ENCODE measurements at places on chromosomes 7 and 10.

- no peak for DNase-seq
Measured at GRCh38 chr7:120942861-120943260, 7.7 kb upstream of the ING3 start.

- DNase-seq = peak; percentile 14
Measured at GRCh38 chr10:127293640-127294039, 97.2 kb upstream of the INSYN2A start.

DNA sequence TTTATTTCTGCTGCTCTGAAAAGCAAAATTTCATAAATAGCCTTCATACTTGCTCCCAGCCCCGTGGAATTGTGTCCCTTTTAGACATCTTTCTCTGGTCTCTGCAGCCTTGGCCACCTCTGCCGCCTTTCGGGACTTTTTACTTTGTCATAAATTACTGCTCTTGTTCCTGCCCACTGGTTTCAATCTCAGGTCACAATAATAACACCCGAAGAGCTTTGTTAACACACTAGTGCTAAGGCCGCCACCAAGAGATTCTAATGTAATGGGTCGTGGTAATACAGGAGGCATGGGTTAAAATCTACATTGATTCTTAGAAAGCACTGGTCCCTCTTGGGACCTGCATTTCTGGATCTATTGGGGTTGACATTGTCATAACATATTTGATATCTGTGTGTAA is 276.0 kb upstream of the VWC2 start:
- no peak for DNase-seq

GRCh38 chr7:19106241-19107080 is 11.0 kb downstream of the TWIST1 start:
- no peak for DNase-seq

DNA sequence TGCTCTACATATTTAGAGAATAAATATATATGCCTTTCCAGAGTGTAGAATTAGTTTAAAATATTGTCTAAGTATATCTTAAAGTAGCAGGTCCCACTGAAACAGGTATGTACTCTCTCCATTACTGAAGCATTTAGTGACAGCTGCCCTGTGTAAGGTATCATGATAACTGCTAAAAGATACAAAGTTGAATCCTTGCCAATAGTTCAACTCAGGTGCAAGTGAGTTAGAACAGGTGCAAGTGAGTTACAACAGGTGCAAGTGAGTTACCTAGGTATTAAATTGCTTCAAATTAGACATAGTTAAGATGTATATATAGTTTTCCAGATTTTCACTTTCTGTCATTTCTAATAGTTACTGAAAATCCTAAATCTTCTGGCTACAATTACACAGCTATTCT is 119.1 kb downstream of the CNOT4 start:
- no peak for DNase-seq

- no peak for DNase-seq
Measured at GRCh38 chr10:105138358-105138757, 497.3 kb downstream of the SORCS3 start.

DNA sequence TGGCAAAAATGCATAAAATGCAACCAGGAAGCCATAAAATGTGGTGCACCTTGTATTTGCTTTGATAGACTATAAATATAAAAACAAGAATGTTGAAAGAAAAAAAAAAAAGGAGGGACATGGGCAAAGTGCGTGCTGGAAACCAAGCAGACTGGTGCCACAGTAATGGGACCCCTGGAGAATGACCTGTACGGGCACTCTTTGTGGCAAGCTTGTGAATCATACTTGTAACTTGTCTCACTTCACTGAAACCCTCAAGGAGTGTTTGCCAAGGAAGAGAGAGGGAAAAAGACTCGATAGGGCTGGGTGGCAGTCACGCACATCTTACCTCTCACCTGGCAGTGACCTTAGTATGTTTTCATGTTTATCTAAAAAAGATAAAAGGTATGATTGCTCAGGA is 1183.6 kb downstream of the GATA3 start:
- no peak for DNase-seq

GRCh38 chr10:69279110-69279509 is 814 bp downstream of the HK1 start:
- DNase-seq = no peak

- no peak for DNase-seq
Measured at GRCh38 chr10:78864761-78865537, 203.8 kb upstream of the ZMIZ1 start.

- no peak for DNase-seq
Measured at GRCh38 chr7:138167869-138168296, 91.6 kb downstream of the AKR1D1 start.

DNA sequence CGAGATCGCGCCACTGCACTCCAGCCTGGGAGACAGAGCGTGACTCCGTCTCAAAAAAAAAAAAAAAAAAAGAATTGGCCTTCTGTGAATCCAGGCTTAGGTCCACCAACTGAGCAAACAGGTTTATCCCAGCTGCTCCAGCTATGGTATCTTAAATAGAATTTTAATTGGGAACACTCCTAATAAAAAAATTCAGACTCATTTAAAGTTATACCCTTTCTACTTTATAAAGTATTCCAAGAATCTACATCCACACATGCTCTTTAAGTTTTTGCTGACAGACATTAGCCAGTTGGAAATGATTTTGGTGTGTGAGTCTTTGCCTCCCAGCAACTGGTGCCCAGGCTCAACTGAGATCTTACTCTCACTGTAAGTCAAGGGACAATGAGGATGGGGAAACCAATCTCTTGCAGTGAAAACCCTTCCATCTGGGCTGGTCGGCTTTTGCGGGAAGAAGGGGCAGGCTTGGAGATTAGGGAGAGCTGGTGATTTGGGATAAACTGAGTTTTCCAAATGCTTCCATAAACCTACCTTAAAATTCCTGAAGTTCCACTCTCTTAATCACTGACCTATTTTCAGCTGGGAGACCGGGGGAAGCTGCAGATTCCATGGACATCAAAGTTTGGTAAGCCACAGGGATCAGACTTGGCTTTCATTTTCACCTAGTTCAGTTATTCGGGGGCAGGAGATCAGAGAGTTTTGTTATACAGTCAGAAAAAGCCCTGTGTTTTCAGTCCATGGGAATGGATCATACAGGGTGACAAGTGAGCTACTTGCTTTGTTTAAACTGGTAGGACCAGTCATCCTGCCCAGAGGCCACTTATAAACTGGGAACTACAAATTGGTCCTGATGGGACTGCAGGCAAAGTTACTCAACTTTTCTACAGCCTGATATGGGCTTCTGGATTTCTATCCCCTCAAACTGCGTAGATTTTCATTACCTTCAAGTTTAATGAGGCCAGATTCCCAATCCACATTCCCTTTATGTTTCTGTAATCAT is 89.3 kb upstream of the ZNF746 start:
- no peak for DNase-seq

DNA sequence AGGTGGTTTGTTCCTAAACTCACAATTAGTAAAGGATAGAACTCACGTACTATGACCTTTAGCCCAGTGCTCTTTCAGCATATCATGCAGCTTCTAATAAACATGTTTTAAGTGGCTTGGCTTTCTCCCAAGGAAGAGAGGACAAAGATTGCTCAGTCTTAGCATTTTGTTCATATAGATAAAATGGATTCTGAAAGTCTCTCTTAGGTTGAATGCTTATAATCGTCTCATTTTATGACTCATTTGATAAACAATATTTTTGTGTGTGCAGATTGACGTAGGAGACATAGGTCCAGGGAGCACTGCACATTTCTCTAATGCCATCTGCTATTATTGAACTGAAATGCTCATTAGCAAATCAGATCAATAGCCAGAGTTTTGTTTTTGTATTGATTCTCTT is 44.8 kb downstream of the GNAT3 start:
- DNase-seq = no peak

- no peak for DNase-seq
Measured at GRCh38 chr7:25075459-25075858, 49.6 kb downstream of the CYCS start.

GRCh38 chr7:83306502-83306901 is 143.8 kb upstream of the PCLO start:
- DNase-seq = no peak

GRCh38 chr7:146176860-146177259 is 60.3 kb downstream of the CNTNAP2 start:
- DNase-seq = no peak

- no peak for DNase-seq
Measured at GRCh38 chr10:86657396-86658011, 3.2 kb downstream of the OPN4 start.

DNA sequence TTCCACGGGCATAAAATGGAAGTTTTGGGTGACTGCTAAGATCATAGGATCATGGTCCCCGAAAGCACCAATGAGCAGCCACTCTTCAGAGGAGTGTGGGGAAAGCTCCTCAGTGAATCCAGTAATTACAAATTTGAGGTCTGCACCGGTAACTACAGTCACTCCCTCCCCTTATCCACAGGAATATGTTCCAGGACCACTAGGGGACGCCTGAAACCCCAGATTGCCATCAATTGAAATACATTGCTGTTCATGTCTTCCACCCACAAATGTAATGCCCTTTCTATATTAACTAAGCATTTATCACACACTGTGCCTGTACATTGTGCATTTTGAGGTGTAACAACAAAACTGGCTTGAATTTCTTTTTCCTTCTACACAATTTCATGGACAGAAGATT is 447.9 kb upstream of the PFKP start:
- no peak for DNase-seq

DNA sequence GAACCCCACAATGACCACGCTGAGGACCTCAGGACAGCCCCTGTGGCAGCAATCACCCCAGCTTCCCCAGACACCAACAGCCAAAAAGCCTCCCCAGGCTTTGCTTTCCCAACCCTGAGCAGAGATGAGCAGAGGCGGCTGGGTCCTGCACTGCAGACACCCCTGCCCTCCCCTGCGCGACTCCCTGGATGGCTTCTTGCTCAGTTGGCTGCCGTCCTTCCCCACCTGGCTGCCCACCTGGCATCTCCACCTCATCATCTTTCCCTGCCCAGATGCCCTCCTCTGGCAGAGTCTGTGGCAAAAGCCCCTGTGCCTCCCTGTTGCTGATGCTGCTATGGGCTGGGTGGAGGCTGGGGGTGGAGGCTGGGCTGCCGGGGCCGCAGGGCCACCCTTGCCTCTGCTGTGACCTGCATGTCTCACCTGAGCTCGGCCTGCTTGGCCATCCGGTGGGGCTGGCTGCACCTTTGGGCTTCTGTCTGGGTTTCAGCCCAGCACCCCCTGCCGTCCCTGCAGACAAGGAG is 567.7 kb downstream of the TCERG1L start:
- DNase-seq = no peak

DNA sequence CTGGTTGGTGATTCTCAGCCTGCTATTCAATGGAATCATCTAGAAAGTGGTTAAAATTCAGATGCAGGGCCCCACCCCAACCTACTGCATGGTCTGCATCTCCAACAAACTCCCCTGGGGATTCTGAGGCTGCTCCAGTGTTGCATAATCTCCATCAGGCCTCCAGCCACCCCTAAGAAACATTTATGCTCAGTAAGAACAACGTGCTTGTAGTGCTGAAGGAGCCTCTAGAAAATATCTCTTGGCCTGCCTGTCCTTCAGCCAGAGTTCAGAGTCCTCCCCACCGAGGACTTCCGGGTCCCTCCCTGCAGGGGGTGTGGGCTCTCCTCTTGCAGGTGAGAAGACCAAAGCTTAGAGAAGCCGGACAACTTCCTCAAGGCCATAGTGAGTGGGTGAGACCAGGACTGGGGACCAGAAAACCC is 159.8 kb downstream of the SH3PXD2A start:
- DNase-seq = no peak

GRCh38 chr7:33692956-33693355 is 212.4 kb upstream of the BMPER start:
- no peak for DNase-seq

- DNase-seq = no peak
Measured at GRCh38 chr10:3148041-3148440, 24.5 kb downstream of the PITRM1 start.

DNA sequence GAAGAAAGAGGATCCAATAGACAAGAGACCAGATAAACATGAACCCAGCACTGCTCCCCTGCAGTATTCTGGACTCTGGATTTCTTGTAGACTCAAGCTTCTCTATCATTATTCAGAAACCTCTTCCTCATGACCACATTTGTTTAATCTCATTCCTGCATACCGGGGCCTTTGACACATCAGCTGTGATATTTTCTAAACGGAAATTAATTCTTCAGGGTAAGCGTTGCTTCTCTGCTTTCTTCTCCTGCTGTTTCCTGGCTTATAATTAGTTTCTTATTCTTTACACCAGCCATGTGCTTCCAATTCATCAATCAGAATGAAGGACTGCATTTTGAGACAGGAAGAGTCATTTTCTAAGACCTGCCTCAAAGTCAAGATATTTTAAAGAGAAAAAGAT is 54.2 kb upstream of the TARP start:
- no peak for DNase-seq

DNA sequence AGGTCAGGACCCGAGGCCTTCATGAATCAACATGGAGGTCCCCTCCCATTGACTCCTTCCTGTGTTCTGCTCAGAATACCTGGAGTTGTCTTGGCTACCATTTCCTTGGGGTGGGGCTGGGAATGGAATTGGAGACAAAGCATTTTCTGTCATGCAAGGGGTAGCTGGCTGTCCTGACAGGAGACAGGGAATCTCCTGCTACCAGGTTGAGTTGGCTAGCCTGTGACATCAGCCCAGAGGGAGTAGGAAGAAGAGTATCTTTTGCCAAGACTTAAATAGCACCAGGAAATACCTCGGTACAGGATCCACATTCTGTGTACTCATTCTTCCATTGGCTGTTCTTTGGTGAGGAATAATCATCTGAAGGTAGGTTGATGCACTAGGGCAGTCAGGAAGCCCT is 4.9 kb downstream of the ZDHHC16 start:
- no peak for DNase-seq

GRCh38 chr7:28413011-28413410 is 693 bp downstream of the CREB5 start:
- no peak for DNase-seq

- DNase-seq = no peak
Measured at GRCh38 chr7:128427289-128427891, 17.6 kb upstream of the IMPDH1 start.

- no peak for DNase-seq
Measured at GRCh38 chr10:127805950-127806349, 69.0 kb downstream of the FOXI2 start.

DNA sequence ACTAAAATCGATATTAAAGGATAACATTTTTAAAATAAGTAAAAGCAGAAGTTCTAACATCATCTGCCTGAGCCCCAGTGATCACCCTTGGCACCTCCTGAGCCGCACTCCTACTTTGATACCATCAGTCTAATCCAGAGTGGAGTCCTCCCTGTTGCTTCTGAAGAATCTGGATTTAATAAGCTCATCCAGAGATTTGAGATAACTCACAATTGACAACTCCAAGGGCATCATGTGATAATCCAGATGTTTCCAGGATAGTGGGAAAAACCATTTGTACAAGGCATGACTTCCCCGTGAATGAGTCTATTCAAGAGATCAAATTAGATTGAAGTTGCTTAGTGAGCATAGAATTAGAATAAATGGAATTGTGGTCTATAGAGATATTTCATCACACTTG is 475.8 kb upstream of the C7orf33 start:
- DNase-seq = no peak

DNA sequence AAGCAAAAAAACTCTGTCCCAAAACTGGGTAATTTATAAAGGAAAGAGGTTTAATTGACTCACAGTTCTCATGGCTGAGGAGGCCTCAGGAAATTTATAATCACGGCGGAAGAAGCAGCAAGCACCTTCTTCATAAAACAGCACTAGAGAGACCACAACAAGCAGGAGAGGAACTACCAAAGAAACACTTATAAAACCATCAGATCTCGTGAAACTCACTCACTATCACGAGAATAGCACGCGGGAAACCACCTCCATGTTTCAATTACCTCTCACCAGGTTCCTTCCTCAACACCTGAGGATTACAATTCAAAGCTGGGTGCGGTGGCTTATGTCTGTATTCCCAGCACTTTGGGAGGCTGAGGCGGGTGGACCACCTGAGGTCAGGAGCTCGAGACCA is 48.5 kb downstream of the PDIA4 start:
- DNase-seq = no peak

- DNase-seq = no peak
Measured at GRCh38 chr10:31604096-31604495, 285.1 kb downstream of the ZEB1 start.

All from NK-92 treated with Interleukin-12 subunit alpha and Interleukin-12 subunit beta, amount 100 ng/mL, for 24 hours (cell line).